ELF-1 (cell line): ENCODE measurements at places on chromosomes 13 and 19.
A peak's percentile ranks its signal among the peaks of the same experiment; 100 is the strongest.

- DNase-seq = no peak
Measured at GRCh38 chr19:44682807-44683206, 11.5 kb downstream of the CEACAM19 start.

- DNase-seq = no peak
Measured at GRCh38 chr13:20848944-20849343, 53.6 kb downstream of the XPO4 start.

- no peak for DNase-seq
Measured at GRCh38 chr19:28701491-28701890, 511.5 kb downstream of the UQCRFS1 start.

- DNase-seq = peak; percentile 87
Measured at GRCh38 chr19:8609279-8610040, 1.1 kb downstream of the ADAMTS10 start.

- no peak for DNase-seq
Measured at GRCh38 chr13:23350009-23350408, 83.5 kb downstream of the SACS start.

- DNase-seq = no peak
Measured at GRCh38 chr13:95588721-95589120, 36.2 kb downstream of the CLDN10 start.

DNA sequence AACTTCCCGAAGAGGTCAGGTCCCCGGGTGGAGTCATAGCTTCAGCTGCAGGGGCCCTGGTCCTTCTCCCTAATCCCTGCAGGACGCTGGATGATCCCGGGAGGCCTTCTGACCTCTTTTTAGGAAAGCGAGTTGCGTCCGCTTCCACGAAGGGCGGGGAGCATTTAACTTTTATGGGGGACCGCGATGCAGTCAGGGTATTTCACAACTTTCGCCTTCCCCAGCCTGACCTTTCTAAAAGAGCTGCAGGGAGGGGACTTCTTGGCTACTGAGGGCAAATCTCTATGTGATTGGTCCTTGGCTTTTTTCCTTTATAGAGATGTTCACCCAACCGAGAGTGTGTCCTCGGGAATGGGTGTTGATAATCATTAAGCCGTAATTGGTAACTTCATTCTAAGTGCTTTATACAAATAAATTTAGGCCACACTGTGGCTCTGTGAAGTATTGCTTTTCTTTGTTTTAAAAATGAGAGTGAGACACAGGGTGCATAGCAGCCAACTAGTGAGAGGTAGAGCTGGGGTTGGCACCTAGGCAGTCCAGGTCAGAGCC lies 778 bp downstream of the ZNF230 start:
- peak; percentile 6 for DNase-seq

DNA sequence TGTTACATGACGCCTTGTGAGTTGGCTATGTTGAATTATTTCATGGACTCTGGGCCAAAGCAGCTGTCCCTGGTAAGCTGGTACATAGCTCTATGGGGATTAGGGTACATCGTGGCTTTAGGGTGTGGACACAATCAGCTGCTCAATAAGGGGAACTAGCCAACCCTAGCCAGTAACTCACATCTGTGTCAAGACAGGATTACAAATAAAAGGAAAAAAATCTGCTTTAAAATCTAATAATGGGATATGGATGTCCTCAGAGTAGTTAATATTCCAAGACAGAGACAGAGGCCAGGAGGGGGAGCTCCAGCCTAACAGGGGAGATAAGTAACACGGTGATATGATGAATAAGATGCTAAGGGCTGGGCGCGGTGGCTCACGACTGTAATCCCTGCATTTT lies 21.1 kb upstream of the ZNF766 start:
- peak; percentile 41 for DNase-seq

GRCh38 chr19:10074153-10074552 lies 12.0 kb upstream of the SHFL start:
- DNase-seq = no peak

- DNase-seq = no peak
Measured at GRCh38 chr13:111177081-111177711, 62.1 kb downstream of the ARHGEF7 start.

GRCh38 chr13:107043021-107043956 lies 475.4 kb upstream of the ARGLU1 start:
- no peak for DNase-seq

DNA sequence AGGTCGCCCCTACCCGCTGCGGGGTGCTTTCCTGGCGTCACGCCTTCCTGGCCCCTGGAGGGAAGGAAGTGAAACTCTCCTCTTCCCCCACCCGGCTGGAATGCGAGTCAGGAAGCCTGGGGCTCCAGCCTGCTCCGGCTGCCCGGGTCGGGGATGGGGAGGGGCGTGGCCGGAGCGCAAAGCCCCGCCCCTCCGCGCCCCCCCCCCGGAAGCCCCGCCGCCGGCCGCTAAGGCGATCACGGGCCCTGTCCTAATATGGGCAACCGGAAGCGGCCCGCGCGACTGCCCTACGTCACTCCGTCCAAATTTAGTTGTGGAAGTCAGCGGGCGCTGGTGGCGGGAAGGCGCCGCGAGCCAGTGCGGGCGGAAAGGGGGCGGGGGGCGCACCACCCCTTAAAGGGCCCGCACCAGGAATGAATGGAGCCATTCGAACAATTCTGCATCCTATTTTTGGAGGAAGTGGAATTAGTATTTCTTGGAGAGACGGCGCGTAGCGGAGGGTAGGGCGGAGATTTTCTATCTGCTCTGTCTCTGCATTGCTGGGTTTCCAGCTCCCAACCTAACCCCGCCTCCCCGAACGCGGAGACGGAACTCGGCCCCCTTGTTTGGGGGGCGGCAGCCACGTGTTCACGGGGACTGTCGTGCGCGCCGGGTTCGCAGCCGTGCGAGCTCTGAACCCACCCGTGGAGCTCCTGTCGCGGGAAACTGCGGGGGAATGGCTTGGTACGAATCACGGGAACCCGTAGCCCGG lies 1.6 kb downstream of the IER2 start:
- DNase-seq = peak; percentile 97

- DNase-seq = no peak
Measured at GRCh38 chr13:46183018-46183946, 1.3 kb upstream of the LCP1 start.

- no peak for DNase-seq
Measured at GRCh38 chr13:44017756-44018309, 138.1 kb downstream of the LACC1 start.

- DNase-seq = no peak
Measured at GRCh38 chr13:74064805-74065312, 69.3 kb downstream of the KLF12 start.

DNA sequence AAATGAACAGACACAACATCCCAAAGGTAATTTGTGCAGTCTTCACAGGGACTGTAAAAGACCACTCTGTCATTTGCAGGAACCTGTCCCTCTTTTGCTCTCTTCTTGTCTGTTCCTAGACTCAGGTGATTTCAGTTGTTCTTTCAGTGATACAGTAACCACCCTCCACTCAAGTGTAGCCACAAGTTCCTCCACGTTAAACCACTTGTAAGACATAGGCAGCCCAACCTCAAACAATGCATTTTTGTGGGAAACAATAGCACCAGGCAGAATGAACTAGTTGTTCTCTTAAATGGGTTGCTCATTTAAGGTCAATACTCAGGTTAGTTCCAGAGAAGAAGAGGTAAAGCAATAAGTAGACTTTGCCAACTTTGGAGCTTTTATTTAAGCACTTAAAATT lies 359.4 kb downstream of the MZT1 start:
- no peak for DNase-seq

GRCh38 chr13:114076329-114077090 lies 55.9 kb downstream of the RASA3 start:
- DNase-seq = peak; percentile 10

GRCh38 chr19:13727798-13728197 lies 36.5 kb upstream of the MRI1 start:
- DNase-seq = no peak

DNA sequence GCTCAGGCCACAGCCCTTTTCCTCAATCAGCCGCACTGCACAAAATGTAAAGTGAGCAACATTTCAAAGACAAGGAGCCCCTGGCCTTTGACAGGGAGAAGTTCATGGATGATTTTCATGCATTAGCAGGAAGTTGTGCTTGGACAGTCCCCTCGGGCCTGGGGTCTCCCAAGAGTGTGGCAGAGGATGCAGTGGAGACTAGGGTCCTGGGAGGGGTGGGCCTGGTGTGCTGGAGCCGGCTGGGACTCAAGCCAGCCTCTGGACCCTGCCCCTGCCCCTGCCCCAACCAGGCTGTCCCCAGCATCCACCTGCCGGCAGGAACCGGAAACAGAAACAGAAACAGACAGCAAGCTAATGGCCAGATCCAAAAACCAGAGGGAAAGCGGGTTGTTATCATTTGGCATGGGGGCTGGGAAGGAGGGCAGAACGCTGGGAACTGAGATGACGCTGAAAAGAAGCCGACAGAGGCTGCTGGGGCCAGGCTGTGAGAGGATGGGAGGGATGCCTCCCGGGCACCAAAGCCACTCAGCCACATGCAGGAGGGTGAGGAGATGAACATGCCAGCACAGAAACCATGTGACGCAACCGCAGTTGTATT lies 2.3 kb downstream of the GAS6 start:
- peak; percentile 81 for DNase-seq

DNA sequence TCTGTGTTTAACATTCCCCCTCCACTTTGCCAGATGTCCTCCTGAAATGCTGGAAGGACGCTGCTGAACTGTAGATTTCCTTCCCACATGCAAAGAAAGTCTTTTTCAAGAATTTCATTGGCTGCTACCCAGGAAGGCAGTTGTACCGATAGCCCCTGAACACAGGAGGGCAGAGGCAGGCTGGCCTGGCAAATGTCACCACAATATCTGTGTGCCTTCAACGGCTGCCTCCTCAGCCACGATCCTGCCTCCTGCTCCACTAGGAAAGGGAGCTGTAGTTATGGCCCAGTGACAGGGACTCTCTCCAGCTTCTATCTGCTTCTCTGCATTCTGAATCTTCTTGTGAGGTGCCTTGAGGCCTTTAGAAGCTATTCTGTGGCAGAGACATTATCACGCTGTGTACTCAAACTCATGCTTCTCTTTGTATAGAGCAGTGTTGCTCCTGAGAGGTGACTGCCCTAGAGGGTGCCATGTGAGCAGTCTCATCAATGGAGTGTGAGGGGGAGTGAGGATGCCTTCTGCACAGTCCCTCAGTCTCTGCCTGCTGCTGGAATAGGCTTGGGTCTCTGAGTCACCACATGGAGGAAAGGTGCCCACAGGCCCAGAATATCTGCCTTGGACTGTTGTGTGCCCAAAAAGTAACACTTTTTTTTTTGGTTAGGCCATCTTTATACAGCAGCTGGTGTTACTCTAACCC lies 279.8 kb downstream of the DNAJC15 start:
- peak; percentile 79 for DNase-seq

DNA sequence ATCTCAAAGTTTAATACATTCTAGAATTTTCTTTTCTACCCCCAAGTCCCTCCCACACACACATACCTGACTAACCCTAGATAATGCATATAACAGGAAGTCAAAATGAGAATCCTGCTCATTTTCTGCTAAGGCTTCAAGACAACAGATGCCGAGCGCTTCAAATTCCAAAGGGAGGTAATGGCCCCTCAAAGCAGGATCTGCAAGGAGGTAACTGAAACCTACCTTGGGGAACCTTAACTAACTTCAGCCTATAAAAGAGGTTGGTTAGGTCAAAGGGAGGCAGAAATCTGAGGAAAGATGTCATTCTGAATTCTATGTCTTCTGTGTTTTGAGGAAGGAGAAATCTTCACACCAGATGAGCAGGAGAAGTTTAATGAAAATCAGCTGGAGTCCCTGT lies 26.8 kb downstream of the EPSTI1 start:
- no peak for DNase-seq

DNA sequence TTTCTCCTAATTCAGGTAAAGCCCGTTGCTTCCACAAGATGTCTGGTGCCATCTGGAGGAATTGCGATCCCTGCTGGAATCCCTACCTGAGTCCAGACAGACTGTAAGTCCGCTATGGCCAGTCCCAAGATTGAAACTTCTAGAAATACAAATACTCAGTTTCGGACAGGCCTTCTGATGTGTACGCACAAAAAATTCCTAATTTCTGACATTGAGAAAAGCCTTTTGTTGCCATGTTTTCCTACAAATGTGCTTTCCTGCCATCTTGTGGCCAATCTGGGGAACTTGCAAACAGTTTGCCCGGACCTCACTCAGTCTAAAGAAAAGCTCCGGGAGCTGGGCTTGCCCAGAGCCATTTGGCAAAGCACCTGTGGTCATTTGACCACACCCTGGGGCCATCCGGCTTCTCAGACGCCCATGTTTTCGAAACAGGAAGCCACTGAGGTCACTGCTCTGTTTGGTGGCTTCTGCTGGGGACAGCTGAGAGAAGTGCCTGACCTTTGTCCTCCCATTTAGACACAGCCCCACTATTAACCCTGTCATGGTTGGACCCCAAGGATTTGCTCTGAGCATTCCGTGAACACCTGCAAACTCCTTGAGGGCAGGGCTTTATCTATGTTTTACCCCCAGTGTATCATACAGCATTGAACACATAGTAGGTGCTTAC lies 79.4 kb downstream of the SLC15A1 start:
- DNase-seq = peak; percentile 77

- no peak for DNase-seq
Measured at GRCh38 chr13:100440751-100441425, 147.7 kb downstream of the GGACT start.

DNA sequence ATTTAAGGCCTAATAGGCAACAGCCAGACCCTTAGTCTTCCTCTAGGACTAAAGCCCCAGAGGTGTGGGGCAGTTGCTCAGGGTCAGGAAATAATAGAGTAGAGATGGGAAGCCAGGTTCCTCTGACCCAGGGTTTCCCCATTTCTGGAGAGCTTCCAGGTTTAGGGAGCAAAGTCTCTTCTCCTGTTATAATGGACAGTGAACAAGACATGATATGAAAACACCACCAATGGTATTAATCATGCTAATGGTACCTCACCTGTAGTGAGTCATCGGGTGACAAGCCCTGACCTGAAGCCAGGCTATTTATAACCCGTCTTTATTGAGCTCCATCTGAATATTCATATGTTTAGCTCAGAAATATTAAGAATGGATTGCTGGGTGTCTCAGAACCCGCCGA lies 24.6 kb downstream of the BICRA start:
- no peak for DNase-seq

DNA sequence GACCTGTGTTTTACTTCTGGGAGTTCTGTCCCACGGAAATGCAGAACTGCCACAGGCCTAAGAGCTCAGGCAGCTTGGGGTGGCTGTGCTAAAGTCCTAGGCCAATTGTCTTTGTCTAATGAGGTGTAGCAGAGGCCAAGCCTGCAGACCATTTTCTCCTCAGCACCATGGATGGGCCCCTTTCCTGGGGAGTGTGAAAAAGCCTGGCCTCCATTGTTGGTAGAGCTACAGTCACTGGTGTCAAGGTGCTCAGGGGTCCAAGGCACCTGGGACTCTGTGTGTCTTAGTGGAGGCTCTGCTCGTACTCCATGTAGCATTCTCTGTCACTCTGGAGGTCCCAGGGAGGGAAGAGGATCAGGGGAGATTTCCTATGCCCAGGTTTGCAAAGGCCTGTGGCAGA lies 329.6 kb downstream of the SLITRK5 start:
- DNase-seq = no peak

DNA sequence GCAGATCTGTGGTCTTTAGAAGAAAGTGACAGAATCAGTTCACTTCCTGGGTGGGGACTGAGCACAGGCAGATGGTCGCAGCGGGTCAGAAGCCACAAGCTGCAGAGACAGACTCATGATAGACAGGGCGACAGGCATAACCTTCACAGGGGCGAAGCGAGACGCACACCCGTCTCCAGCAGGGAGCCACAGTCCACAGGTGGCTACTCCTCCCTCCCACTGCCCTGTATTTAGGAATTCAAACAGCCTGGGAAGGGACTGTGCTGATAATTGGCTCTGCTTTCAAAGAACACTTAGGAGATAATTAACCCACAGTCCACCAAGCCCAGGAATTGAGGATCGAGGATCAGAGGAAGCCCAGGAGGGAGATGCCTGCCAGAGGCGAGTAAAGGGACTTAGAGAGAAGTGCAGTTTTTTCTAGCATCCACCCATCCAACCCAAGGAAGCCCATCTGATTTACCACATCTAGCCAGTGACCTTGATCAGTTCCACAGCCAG lies 23.2 kb downstream of the RFX2 start:
- DNase-seq = peak; percentile 74
